ENCODE measurements at places on chromosomes 7 and 10.

DNA sequence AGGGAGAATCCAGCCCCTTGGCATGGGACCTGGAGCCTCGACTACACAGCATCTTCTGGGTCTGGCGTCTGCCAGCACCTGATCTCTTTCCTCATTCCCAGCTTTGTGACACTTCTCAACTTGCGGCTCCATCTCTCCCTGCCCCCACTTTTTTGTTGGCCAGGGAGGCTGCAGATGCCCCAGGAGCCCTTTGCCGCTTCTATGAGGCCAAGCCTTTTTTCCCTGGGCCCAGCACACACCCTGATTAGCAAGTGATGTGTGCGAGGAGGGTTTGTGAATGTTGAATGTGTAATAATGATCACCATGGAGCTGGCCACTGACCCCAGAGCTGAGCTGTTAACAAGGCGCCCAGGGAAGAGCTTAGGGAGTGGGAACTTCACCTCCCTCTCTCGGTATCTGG lies 4.4 kb downstream of the EVX1 start:
- DNase-seq = no peak

GRCh38 chr10:6647811-6648526 lies 67.9 kb upstream of the PRKCQ start:
- DNase-seq = no peak

- DNase-seq = no peak
Measured at GRCh38 chr7:124776153-124776552, 10.6 kb upstream of the GPR37 start.

GRCh38 chr7:88759230-88760135 lies at the start of gene ZNF804B:
Gene ZNF804B, plus strand, starts transcription at chr7:88759700. Its CDS starts 277 bp downstream, at chr7:88759977.
- no peak for DNase-seq

DNA sequence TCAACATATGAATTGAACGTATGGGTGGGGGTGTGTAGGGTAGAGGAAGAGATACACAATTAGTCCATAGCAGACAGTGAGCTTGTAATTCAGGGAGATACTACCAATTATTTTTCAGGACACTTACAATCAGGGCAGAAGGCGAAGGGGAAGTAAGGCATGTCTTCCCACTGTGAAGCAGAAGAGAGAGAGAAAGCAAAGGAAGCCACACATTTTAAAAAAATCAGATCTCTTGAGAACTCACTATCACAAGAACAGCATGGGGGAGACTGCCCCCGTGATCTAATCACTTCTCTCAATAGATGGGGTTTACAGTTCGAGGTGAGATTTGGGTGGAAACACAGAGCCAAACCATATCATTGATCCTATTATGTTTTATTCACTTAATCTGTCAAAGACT lies 116.4 kb upstream of the RPA3 start:
- DNase-seq = no peak

DNA sequence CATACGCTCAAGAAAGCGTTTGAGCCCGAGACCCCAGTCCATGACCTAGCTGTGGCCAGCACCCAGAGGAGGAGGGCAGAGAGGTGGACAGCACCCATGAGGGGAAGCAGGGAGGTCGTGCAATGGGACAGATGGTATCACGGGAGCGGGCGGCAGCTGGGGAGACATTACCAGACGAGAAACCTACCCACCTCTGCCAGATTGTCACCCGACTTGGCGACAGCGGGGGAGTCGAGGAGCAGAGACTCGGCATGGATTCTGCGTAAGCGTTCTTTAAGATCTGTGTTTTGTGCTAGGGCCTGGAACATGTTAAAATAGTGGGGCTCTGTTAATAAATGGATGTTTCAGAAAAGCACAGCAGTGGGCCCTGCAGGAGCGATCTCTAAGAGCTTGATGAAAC lies 91.6 kb upstream of the GSDME start:
- DNase-seq = no peak

- DNase-seq = no peak
Measured at GRCh38 chr7:11410656-11411644, 421.0 kb downstream of the THSD7A start.

- no peak for DNase-seq
Measured at GRCh38 chr10:123068087-123068853, 59.5 kb downstream of the ACADSB start.

DNA sequence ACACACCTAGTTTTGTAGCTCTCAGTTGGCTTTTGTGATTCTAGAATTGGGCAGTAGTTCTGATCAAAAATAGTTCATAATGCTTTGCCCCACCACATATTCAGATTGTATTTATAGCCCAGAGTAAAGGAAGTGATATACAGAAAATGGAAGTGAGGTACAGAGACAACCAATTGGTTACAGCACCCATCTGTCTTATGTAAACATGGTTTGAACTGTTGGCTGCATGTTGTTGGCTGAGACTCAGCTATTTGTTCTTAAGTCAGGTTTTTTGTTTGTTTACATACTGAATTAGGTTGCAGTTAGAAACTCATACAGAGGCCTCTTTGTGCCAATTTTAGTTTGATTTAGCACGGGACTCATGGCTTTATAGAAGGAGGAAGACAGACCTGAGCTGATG lies 158.9 kb upstream of the GPR26 start:
- DNase-seq = no peak

- DNase-seq = no peak
Measured at GRCh38 chr10:31914370-31914769, 14.3 kb downstream of the ARHGAP12 start.

DNA sequence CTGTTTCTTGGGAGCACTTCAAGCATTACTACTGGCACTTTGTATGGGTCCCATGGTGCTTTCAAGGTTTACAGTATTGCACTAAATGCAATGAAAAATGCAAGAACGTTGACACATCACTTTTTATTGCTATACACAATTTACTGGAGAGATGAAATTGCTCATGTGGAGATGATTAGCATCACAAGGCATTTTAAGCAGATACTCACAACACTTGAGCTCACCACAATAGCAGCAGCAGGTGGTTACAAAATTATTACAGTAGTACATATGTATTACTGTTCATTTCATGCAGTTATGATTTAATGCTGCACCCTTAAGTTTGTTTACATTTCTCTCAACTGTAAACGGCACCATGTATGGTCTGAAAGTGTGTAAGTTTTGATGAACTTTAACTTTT lies 537.7 kb downstream of the GRM8 start:
- DNase-seq = no peak

- no peak for DNase-seq
Measured at GRCh38 chr10:89438525-89438924, 24.2 kb downstream of the IFIT5 start.

GRCh38 chr10:114181971-114182370 lies 2.8 kb downstream of the TDRD1 start:
- no peak for DNase-seq

- no peak for DNase-seq
Measured at GRCh38 chr10:49329146-49329505, 30.2 kb downstream of the C10orf71 start.

Measured in fibroblast of skin of left biceps (primary cell).